Gastrocnemius medialis (tissue), 4 donors: ENCODE measurements at places on chromosomes 5 and 9. TPM values are rescaled to one million over a fixed set of nuclear protein-coding genes. Genes with fewer than 3 reads are reported as not detected.

PCDHGA2 gene
- 1.5 TPM for total RNA-seq

INSL4 gene
- not detected for total RNA-seq

BARHL1 gene
- not detected for total RNA-seq

TMEM174 gene
- not detected for total RNA-seq

UBQLN1 gene
- total RNA-seq, result 266 TPM

ZNF608 gene
- 27.4 TPM for total RNA-seq

TAL2 gene
- not detected for total RNA-seq

KLF4 gene
- 20.2 TPM for total RNA-seq

ARL14EPL gene
- 0.11 TPM for total RNA-seq

SHC3 gene
- 0.29 TPM for total RNA-seq

FBXO38 gene
- 34.2 TPM for total RNA-seq

SPATA31D4 gene
- not detected for total RNA-seq

PDZD2 gene
- 5.3 TPM for total RNA-seq
